Panc1 (cell line): ENCODE measurements at places on chromosomes 2 and 18. TPM values are rescaled to one million over a fixed set of nuclear protein-coding genes. Genes with fewer than 3 reads are reported as not detected.

- no peaks in the 10 kb centered on the region for H3K36me3 ChIP-seq
- peak overlapping the region; percentile 1; the same call in 1 of the 2 replicates for H3K27ac ChIP-seq
- H3K27me3 ChIP-seq = no peaks in the 10 kb centered on the region
Observed at GRCh38 chr2:26008095-26008494, 25.8 kb upstream of the RAB10 start.

- DNase-seq = no peak
- H3K27ac ChIP-seq = peak overlapping the region; percentile 62; the same call in 1 of the 2 replicates
- no peaks in the 10 kb centered on the region for H3K36me3 ChIP-seq
- no peak overlapping the region for H3K4me3 ChIP-seq
- H3K27me3 ChIP-seq = no peaks in the 10 kb centered on the region
Observed at GRCh38 chr2:108315444-108315934, 26.8 kb downstream of the SULT1C2 start.

DNA sequence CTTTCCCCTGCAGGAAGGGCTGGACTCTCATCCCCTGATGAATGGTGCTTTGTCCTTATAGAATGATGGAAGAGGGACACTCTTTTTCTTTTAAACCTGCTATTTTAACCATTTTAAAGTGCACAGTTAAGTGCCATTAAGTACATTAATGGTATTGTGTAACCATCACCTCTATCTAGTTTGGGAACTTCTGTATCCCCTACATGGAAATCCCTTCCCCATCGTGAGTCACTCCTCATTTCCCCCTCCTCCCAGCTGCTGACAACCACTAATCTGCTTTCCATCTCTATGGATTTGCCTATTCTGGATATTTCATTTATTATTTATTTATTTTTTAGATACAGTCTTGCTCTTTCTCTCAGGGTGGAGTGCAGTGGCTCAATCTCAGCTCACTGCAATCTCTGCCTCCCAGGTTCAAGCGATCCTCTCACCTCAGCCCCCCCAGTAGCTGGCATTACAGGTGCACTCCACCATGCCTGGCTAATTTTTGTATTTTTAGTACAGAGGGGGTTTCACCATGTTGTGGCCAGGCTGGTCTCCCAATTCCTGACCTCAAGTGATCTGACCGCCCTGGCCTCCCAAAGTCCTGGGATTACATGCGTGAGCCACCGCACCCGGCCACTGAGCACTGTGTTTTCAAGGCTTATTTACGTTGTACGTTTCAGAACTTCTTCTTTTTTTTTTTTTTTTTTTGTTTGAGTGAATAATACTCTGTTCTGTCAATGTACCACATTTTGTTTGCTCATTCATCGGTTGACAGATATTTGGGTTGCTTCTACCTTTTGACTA lies 15.8 kb downstream of the DGKD start:
- no peaks in the 10 kb centered on the region for H3K36me3 ChIP-seq
- 0 out of 2 replicates have a peak, but pooled peaks cover 7% of the 10 kb centered on the region for H3K4me1 ChIP-seq
- no peak overlapping the region for H3K27ac ChIP-seq

DNA sequence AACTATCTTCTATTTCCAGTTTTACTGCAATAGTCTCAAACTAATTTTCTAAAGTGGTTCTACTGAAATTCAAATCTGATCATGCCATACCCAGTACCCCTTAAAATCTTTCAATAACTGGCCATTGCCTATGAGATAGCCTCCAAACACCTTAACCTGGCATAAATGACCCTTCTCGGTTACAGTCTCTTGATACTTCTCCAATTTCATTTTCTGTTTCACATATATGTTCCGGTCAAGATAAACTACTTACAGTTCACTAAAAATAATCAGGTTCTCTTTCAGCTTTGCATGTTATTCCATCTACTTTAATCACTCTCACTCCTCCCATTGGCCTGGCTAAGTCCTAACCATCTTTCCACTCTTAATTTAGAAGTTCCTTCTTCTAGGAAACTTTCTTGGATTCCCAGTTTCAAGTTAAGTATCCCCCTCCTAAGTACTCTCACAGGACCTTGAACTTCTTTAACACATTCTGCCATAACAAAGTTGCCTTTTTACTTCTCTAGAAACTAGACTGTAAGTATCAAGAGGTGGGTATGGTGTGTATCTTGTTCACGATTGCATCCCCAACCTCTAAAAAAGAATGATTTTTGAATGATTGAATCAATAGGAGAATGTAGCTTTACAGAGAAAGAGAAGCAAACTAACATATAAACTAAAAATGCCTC lies 110.2 kb upstream of the RBBP8 start:
- H3K4me1 ChIP-seq = no peaks in the 10 kb centered on the region
- DNase-seq = no peak
- no peaks in the 10 kb centered on the region for H3K36me3 ChIP-seq
- H3K27me3 ChIP-seq = peaks cover 7% of the 10 kb centered on the region
- no peak overlapping the region for H3K4me3 ChIP-seq
- no peak overlapping the region for H3K27ac ChIP-seq

DNA sequence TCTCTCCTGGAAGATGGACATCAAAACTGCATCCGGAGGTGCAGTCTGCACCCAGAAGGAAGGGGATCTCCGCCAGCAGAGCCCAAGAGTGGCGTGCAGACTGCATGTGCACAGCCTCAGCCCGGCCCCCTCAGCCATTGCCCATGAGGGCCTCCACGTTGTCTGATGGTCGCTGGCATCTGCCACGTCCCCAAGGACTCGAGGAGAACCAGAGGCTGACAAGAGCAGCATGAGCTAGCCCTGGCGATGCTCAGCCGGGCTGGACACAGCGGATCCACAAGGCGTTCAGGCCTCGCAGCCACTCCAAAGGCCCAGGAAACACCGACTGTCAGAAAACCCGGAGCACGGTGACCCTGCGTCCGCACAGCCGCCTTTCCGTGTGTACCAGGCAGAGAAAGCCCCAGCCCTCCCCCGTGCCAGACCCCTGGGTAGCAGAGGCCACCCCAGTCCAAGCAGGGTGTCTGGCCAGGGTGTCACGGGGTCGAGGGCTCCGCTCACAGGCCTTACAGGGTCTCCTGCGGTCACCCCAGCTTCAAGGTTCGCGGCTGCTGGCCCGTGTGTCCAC lies 48.3 kb downstream of the SLC66A2 start:
- no peak for DNase-seq
- H3K36me3 ChIP-seq = no peaks in the 10 kb centered on the region
- H3K27me3 ChIP-seq = no peaks in the 10 kb centered on the region
- no peak overlapping the region for H3K4me3 ChIP-seq
- H3K27ac ChIP-seq = no peak overlapping the region

GRCh38 chr2:111634995-111635538 lies 248.9 kb downstream of the ANAPC1 start:
- no peaks in the 10 kb centered on the region for H3K27me3 ChIP-seq
- no peaks in the 10 kb centered on the region for H3K36me3 ChIP-seq
- H3K4me1 ChIP-seq = no peaks in the 10 kb centered on the region
- no peak for DNase-seq

GRCh38 chr18:61893971-61894750 lies 1.4 kb upstream of the RNF152 start:
- H3K36me3 ChIP-seq = no peaks in the 10 kb centered on the region
- no peak overlapping the region for H3K27ac ChIP-seq
- H3K4me1 ChIP-seq = no peaks in the 10 kb centered on the region

DNA sequence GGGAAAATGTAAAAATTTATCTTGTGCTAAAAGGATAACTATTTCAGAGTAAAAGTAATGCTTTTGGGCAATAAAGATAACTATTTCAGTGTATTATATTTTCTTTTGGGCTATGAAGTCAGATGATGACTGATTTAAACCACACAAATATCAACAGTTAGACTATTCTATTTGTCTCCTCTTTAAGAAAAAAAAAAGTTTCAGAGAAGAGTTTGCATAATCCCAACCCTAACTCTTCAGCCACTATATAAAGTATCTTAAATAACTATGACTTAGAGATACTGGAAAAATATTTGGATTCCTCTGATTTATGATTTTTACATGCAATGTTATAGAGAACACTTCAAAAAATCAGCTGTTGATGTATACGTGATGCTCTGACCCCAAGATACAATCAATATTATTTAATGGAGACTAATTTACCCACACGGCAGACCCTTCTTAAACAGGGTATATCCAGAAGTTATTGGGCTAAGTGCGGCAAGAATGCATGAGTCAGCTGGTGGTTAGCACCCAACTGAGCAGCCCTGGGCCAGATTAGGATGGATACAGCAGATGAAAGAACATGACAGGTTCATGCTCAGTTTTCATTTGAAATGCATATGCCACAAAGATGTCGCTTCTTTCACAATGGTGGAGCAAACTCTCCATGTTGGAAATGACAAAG lies 279.0 kb downstream of the AFF3 start:
- peaks cover 2% of the 10 kb centered on the region; the same call in 1 of the 2 replicates for H3K27me3 ChIP-seq
- H3K4me1 ChIP-seq = no peaks in the 10 kb centered on the region
- DNase-seq = no peak
- H3K36me3 ChIP-seq = no peaks in the 10 kb centered on the region

Gene DYSF
- total RNA-seq = 0.31 TPM
